Activated gamma-delta T cell (primary cell): ENCODE measurements at places on chromosomes 11 and 22.

- no peak for DNase-seq
These were observed 3.9 kb downstream of the TMEM134 start for GRCh38 chr11:67465189-67465510.

DNA sequence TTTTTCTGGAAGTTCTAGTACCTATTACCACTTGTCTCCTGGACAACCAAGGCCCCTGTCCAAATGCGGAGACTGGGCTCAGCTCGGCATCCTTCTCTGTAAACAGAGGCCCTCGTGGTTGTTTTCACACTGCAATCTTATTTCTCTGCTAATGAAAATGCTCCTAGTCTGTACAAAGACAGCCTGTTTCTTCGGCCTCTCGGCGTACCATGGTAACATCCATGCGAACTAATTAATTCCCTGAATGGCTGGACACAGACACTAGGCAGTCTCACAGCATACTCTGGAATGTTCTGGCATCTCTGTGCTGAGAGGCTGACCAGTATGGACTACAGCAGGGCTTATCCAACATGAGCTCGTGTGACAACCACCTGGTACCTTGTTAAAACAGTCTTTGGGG lies 5.7 kb downstream of the POLR3H start:
- no peak for DNase-seq

DNA sequence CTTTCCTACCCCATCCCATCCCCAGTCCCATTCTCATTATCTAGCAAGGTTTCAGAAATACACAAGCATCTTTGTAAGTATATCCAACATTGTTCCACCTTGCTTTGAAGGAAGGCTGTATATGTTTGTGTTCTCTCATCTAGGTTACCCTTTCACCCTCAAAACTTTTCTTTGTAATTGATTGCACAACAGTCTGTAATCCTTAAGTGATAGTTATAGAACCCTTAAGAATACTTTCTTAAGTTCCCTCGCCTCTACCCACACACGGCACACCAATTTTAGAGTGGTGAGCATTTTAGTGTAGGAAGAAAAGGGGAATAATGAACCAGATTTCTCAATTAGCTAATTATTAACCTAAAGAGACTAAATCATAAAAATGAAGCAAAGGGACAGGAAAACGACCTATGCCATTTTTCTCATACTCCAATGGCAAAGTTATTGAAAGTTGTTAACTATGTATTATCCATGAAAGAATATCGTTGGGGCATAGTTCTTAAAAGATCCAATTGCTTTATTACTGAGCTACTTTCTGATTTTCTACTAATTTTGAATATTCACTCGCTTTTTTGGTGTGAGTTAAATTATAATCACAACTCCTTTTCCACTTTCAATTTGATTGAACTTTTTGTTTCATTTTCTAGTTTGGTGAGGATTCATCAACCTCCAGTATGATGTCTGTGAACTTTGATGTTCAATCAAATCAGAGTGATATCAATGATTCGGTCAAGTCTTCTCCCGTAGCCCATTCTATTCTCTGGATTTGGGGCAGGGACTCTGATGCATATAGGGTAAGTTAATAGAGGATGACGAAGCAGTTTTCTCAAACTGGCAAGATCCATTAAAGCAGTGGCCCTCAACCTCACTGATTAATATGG lies 44.9 kb downstream of the TTC17 start:
- DNase-seq = no peak

DNA sequence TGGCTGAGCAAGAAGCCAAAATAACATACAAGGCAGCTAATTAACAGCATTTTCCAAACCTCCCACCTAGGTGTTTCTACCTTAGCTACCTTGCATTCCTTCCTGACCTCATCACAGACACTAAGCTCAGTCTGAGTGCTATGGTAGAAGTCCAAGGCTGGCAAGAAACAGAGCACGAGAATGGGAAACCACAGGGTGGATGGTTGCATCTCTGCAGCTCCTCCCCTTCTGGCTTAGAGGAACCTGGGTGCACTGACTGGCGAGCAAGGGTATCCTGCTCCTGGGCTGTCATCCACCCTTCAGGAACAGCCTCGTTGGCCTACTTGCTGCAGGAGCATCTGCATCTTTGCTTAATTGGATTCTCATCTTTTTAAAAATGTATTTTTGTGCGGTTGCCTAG lies 73.1 kb upstream of the KIRREL3 start:
- DNase-seq = no peak

DNA sequence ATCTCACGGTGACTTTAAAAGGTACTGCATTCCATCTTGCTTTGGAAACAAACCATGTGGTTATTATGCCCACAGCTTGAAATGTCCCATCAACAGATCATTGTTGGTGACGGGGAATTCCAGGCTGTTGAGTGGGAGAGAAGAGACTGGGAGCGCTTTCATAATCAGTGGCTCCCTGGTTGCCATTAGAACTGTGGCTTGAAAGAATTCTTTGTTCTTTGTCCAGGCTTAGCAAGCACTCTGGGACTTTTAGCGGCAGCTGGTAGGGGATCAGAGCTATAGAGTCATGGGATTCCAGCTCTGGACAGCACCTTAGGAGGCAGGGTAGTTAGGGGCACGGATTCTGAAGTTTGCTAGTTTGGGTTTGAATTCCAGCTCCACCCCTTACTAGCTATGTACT lies 22.0 kb downstream of the MMP20 start:
- DNase-seq = no peak

GRCh38 chr11:131913267-131913666 lies 542.9 kb downstream of the NTM start:
- no peak for DNase-seq

DNA sequence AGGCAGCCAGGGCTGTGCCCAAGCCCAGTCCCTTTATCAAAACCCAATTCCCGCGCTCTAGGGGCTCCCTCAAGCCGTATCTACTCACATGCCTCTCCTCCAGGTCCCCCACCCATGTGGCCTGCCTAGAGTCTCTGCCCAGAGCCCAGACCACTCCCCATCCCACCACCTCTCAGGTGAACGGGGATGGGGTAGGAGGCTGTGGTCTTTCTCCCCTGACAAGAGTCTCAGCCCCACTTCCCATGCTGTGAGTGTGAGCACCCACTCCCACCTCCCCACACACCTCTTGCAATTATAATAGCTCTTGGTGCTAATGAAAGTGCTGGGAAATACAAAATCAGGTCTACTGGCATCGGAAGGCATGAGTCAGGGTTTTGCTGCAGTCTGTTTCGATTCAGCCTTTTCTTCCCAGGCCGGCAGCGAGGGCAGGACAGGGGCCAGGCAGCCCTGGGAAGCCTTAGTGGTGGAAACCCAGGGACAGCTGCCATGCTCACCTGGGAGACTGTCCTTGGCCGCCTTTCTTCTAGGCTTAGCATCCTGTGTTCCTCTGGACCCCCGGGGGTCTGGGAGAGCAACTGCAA lies 16.7 kb upstream of the TMPRSS4 start:
- DNase-seq = no peak
